ENCODE measurements at places on chromosomes 4 and X.

DNA sequence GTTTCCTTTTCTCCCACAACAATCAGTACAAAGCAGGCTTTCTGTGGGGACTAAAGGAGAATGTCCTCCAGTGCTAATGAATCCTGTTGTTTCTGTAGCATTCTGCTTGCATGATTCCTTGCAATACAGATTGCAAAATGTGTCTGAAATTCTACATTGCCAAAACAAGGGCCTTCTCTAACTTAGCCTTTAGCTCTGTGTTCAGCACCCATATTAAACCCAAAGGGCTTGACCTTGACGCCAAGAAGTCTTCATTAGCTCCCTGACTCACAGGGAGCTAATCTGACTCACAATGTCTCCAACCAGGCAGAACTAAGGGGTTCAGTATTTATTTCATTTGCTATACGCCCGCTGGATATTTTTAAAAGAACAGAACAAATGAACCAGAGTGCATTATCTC, 241.4 kb upstream of the CLNK start:
- DNase-seq: no peak

GRCh38 chr4:48910511-48910910, 3.9 kb upstream of the OCIAD2 start:
- DNase-seq: no peak

DNA sequence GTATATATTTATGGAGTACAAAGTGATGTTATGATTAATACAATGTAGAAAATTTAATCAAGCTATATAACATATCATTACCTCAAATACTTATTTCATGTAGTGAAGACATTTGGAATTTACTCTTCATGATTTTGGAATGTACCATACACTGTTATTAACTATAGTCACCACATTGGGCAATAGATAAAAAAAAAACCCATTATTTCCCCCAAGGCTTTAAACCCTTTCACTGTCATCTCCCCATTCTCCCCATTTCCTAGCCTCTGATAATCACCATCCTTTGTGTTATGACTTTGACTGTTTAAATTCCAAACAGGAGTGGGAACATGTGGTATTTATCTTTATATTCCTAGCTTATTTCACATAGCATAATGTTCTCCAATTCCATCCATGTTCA, 2189.1 kb upstream of the AGA start:
- DNase-seq: no peak

DNA sequence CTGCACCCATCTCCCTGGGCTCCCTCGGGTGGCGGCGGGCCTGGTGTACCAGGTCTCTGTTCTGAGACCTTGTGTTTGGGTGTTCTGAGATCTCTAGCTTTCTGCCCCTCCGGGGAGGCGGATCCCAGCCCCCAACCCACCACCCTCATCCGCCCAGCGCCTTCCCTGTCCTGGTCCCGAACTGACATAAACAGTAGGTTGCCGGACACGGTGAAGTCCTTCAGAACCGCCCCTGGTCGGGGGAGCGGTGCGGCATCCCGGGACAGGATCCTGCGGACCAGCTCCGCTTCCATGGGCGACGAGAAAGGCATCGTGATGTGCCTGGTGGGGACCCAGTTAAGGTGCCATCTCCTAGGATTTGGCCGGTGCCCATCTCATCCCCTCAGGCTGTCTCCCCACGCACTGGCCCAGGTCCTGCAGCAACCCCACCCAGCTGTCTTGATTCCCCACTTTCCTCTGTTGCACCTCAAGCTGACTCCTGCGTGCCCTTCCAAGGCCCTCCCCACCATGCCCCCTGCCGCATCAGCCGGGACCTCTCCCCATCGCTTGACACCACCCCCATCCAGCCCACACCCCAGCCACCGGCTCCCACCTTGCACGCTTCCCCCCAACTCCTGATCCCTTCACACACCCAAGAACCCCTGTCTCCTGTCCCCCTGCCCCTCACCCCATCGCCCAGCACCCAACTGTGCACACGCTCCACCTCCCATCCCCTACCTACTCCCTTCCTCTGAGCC, 900 bp downstream of the CTAG2 start:
- no peak for DNase-seq

DNA sequence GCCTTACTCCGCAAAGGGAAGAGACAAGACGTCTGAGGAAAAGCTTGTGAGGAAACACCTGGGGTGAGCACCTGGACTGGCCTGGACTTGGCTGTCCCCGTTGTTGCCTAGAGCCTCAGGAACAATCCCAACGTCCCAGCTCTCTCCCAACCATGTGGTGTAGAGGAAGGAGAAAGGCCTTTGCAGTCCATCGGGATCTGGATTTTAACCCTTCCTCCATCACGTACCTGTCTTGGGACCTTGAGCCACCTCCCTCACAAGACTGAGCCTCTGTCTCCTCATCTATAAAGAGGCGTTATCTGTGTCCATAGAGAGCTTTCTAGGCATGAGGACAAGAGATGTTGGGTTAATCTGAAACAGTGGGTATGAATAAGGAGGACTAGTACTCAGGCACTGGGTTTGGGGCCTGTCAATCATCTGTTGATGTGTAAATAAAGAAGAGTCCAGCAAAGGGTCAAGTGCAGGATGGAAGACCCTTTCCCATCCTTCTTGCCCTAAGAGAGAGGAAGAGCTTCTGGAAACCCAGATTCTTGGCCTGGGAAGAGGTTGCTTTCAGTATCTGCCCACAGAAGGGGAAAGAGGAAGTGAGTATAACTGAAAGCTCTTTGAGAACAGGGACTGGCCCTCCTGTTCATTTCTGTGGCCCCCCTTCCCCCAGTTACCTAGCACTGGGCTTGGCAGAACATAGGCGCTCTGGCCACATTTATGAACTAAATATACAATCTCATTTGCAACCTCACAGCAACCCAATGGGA, 137.1 kb downstream of the PJA1 start:
- no peak for DNase-seq

- DNase-seq: no peak
These were observed 17.5 kb upstream of the MSANTD1 start for GRCh38 chr4:3231471-3231870.

DNA sequence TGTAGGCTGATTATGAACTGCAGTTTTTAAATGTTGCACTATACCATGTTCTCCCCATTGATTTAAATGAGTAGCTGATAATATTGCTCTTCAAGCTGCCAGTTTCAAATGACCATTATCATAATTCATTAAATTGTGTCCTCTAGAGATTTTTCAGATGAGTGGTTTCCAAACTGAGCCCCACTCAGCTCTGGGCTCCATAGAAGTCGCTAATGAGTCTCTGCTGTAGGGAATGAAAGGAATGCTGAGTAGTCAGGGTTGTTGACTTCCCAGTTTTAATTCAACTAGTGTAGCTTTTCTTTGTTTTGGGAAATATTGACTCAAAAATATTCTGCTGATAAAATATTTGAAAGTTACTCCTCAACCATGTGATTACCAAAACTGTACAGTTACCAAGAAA, 1081.1 kb downstream of the ARAP2 start:
- DNase-seq: no peak

GRCh38 chr4:159117968-159118367, 15.1 kb downstream of the RAPGEF2 start:
- peak; percentile 3 for DNase-seq

GRCh38 chr4:183599690-183600089, 59.3 kb downstream of the RWDD4 start:
- no peak for DNase-seq

DNA sequence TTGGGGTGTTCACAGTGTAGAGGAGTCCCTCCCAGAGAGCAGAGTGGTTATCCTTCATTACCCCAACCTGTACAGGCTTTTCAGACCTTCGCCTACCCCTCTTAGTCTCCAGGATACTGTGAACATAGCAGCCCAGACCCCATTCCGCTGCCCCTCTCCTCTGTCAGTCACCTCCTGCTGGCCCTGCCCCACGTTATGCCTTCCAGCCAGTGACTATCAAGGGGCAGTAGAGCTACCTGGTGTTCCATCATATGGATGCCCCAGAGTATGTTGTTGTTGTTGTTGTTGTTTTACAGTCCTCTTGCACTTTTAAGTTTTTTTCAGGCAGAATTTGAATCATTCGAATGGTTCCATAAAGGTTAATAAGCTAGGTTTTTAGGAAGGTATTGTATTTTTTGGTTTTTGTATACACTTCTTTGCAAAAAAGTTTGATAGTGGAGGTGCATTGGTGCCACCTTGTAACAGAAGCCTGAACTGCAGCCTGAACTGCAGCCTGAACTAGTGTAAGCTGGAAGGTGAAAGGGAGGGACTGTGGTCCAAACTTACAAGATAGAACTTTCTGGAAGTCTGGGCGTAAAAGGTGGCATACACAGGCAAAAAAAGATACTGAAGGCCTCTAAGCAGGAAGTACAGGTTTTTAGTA, 101.4 kb upstream of the RAB40AL start:
- peak; percentile 10 for DNase-seq

DNA sequence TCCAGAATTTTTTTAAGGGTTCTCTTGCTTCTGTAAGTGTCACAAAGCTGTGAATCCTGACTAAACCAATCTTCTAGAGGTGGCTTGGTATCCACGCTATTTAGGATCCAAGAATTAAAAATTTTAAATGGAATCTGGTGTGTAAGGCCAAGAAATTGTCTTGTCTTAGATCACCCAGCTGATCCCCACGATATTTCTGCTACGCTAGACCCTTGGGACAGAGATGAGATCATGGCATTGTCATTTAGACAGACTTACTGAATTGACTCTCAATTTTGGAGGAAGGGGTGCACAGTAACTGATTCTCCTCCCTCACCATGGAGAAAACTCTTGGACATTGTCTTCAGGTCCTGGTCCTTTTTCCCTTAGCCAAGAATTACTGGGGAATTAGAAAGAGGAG, 5.7 kb downstream of the GPRIN3 start:
- no peak for DNase-seq

DNA sequence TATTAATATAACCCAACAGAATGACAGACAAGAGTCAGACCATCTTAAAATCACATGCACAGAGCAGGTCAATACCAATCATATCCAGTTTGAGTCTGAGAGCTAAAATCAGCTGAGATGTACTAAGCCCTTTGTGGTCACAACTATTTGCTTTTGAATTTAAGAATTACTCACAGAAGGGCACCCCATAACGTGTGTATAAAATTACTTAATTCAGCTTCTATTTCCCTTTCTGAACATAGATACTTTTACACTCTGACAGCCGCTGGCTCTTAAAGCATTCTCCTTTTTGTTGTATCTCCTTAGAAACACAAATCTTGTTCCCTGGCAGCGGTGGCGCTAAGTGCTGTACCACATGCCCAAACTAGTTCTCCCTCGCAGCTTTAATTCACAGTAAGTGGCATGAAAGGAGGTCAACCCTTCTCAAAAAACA, 14.8 kb upstream of the PPARGC1A start:
- DNase-seq: no peak

GRCh38 chr4:38011511-38012162, 51.4 kb downstream of the PTTG2 start:
- DNase-seq: no peak

DNA sequence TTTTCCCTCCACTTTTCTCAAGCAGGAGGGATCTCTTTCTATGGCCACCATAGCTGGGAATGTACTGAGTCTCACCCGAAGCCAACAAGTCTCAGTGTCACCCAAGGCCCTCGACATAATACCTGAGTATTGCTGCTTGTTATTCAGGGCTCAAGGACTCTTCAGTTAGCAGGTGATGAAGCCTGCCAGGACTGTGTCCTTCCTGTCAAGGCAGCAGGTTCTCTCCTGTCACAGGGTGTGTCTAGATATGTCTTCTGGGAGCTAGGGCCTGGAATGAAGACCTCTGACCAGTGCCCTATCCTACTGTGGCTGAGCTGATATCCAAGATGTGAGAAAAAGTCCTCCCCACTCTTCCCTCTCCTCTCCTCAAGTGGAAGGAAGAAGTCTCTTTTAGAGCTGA, 391.0 kb upstream of the DIPK2B start:
- no peak for DNase-seq

DNA sequence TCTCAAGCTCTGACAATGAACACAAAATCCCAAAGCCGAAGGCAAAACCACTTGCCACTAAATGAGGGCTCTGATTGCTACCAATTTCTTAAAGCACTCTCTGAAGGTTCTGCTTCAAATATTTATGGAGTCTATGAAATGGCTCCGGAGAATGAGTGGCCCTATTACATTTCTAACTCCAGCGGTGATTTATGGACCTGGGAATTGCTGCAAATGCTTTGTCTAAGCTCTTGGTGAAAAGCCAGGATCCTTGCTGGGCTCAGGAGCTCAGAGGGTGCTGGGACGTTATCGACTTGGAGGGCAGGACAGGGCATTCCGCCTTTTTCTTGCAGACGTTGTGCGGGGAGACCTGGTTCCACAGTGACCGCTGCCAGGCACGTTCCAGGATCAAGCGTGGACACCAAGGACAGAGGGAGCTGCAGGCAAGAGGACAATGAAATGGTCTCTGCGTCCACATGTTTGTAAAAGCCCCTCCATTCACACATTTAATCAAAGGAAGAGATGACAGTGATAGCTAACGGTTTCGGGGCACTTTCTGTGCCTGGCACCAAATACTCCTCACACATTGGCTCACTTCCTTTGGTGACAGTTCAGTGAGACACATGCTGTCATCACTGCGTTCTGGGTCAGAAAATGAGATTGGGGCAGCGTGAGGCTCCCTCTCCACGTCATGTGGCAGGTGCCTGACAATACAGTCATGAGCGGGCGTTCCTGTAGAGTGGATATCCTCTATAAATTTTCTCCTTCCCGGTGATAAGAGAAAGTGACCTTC, 58.8 kb downstream of the C4orf50 start:
- DNase-seq: no peak

DNA sequence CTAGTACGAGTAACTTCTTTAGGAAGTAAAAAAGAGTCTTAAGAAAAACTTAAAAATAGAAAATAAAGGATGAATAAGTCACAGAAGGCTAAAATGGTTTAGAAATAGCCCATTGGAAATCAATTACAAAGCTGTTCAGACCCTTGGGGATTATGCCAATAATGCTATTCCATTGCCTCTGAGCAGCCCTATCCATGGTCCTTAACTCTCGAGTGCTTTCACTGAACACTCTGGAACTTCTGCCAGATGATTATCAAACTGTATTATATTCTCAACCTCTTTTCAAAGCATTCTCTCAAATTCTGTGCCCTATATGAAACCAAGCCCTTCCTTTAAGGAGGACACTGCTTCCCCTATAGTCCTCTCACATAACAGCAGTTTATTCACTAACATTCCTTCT, 17.0 kb downstream of the SLC9B1 start:
- no peak for DNase-seq

DNA sequence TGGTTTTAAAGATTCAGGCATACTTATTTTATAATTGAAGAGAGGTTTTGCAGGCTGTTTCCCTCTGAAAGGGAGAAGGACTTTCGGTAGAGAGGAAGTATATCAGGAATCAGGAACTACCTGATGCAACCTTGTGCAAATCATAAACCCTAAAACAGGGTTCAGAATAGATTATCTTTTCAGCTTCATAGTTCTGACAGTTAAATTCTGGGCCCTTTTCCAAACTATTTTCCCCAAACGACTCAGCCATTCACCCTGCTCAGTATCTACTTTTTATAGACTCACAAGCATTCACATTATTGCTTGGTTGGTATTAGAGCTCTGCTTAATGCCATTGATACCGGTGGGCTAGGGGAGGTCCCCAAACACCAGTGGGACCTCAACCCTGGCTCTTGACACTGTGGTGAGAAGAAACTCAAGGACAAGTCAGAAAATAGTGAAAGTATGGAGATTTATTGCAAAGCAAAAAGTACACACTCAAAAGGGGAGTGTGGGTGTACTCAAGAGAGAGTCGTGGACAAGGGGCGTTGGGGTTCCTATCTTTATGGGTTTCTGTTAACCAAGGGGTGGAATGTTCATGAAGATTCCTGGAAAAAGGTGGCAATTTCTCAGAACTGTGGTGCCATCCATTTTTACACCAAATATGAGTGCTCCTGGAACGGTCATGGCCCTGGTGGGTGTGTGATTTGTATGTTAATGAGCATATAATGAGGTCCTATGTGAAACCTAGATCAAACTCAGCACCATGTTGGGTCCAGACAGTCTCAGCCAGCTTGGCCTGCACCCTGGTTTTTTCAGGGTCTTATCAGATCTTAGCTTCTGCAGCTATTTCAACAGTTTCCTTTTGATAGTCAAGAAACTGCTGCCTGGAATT, 238.3 kb downstream of the DCLK2 start:
- DNase-seq: no peak
